ENCODE measurements at places on chromosomes 12 and 14. TPM values are rescaled to one million over a fixed set of nuclear protein-coding genes. Genes with fewer than 3 reads are reported as not detected.

Gene TAS2R19
- 3.2 TPM for total RNA-seq

GRCh38 chr14:68525516-68525915, 267.4 kb downstream of the ZFP36L1 start:
- no peak overlapping the region for H3K27ac ChIP-seq
- no peaks in the 10 kb centered on the region for H3K27me3 ChIP-seq
- no peaks in the 10 kb centered on the region for H3K4me1 ChIP-seq
- H3K4me3 ChIP-seq: no peak overlapping the region
- no peak for DNase-seq

- H3K27me3 ChIP-seq: no peaks in the 10 kb centered on the region
- no peak for DNase-seq
- H3K4me3 ChIP-seq: no peak overlapping the region
- no peaks in the 10 kb centered on the region for H3K36me3 ChIP-seq
- H3K4me1 ChIP-seq: no peaks in the 10 kb centered on the region
- H3K27ac ChIP-seq: no peak overlapping the region
These were observed 683.4 kb downstream of the SLC16A7 start for GRCh38 chr12:60279221-60279620.

- DNase-seq: no peak
- H3K27ac ChIP-seq: no peak overlapping the region
- no peaks in the 10 kb centered on the region for H3K36me3 ChIP-seq
- no peaks in the 10 kb centered on the region for H3K27me3 ChIP-seq
- H3K4me1 ChIP-seq: no peaks in the 10 kb centered on the region
These were observed 145.9 kb upstream of the SLCO1C1 start for GRCh38 chr12:20549108-20549719.

DNA sequence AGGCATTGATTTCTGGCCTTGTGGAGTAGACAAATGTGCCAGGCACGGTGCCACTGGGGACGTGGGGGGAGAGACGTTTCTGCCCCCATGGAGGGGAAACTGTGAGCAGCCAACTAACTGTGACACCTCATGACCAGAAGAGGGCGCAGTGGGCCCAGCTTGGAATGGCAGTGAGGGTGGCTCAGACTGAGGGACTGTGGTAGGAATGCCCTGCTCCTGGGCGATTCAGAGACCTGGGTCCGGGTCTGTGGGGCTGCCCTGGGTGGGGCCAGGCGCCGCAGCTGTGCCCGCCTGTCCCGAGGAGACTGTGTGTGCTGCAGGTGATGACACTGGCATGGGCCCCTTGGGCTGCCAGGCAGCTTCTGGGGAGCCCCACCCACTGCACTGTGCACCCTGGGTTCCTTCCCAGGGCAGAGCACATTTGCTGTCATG, 60.6 kb downstream of the SLC25A47 start:
- H3K4me1 ChIP-seq: peaks cover 24% of the 10 kb centered on the region
- no peaks in the 10 kb centered on the region for H3K27me3 ChIP-seq
- H3K27ac ChIP-seq: no peak overlapping the region
- peaks cover 4% of the 10 kb centered on the region for H3K36me3 ChIP-seq
- peak; percentile 85 for DNase-seq

GRCh38 chr12:111312708-111313107, 56.2 kb downstream of the PHETA1 start:
- no peaks in the 10 kb centered on the region for H3K4me1 ChIP-seq
- no peak for DNase-seq
- H3K4me3 ChIP-seq: no peak overlapping the region
- H3K27me3 ChIP-seq: no peaks in the 10 kb centered on the region
- no peak overlapping the region for H3K27ac ChIP-seq

- no peaks in the 10 kb centered on the region for H3K27me3 ChIP-seq
- DNase-seq: peak; percentile 33
- no peaks in the 10 kb centered on the region for H3K4me1 ChIP-seq
- no peak overlapping the region for H3K4me3 ChIP-seq
- no peak overlapping the region for H3K27ac ChIP-seq
- H3K36me3 ChIP-seq: no peaks in the 10 kb centered on the region
These were observed 14.7 kb downstream of the ISCA2 start for GRCh38 chr14:74508292-74508731.

GRCh38 chr12:86601550-86602308, 345.5 kb upstream of the MGAT4C start:
- H3K36me3 ChIP-seq: no peaks in the 10 kb centered on the region
- no peaks in the 10 kb centered on the region for H3K27me3 ChIP-seq
- no peak for DNase-seq
- H3K4me3 ChIP-seq: no peak overlapping the region
- no peak overlapping the region for H3K27ac ChIP-seq

DNA sequence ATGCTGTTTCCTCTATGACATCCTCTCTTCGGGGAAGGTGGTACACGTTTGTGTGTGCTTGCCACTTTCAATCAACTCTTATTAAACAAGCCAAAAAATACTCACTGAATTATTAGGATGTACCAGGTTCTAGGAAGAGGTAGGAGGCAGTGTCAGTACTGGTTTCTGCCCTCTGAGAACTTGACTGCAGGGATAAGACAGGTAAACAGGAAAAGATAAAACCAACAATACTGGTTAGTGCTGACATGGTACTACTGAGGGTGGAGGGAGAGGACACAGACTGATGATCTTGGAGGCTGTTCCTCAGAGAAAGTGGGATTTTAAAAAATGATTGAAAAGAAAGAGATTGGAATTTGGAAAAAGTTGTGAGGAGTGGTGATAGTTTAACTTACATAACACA, 295.2 kb upstream of the PWP1 start:
- no peaks in the 10 kb centered on the region for H3K36me3 ChIP-seq
- no peak overlapping the region for H3K4me3 ChIP-seq
- H3K27me3 ChIP-seq: no peaks in the 10 kb centered on the region
- H3K4me1 ChIP-seq: no peaks in the 10 kb centered on the region
- no peak for DNase-seq

DNA sequence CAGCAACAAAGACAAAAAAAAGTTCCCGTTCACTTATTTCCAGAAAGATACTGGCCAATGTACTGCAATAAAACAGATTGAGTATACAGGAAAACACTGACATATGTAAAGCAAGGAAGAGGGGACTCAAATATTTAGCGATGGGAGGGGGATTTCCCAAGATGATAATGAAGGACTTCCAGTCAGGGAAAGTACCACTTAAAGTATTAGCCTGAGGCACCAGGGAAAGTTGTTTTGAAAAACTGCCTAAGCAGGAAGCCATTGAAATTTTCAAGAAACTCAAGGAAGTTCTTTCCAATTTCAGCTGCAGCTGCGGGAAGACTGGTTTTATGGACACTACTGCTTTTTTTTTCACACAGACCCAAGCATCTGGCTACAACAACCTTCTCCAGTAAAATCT, 1007.4 kb upstream of the NOVA1 start:
- no peak overlapping the region for H3K27ac ChIP-seq
- DNase-seq: no peak
- H3K27me3 ChIP-seq: no peaks in the 10 kb centered on the region

GRCh38 chr14:49989966-49990365, 97.1 kb downstream of the ARF6 start:
- no peak overlapping the region for H3K4me3 ChIP-seq
- no peak for DNase-seq
- no peaks in the 10 kb centered on the region for H3K27me3 ChIP-seq
- peaks cover 4% of the 10 kb centered on the region for H3K4me1 ChIP-seq

GRCh38 chr12:1529862-1530591, 64.4 kb downstream of the FBXL14 start:
- DNase-seq: no peak
- H3K27ac ChIP-seq: no peak overlapping the region
- H3K36me3 ChIP-seq: no peaks in the 10 kb centered on the region
- no peaks in the 10 kb centered on the region for H3K4me1 ChIP-seq
- H3K4me3 ChIP-seq: peak overlapping the region; percentile 63
- no peaks in the 10 kb centered on the region for H3K27me3 ChIP-seq

Gene SIX6
- not detected for total RNA-seq

GRCh38 chr12:52628841-52629240, 10.5 kb upstream of the KRT73 start:
- H3K27me3 ChIP-seq: no peaks in the 10 kb centered on the region
- no peak overlapping the region for H3K27ac ChIP-seq
- DNase-seq: no peak
- no peaks in the 10 kb centered on the region for H3K36me3 ChIP-seq

- peaks cover 7% of the 10 kb centered on the region for H3K4me1 ChIP-seq
- H3K27me3 ChIP-seq: no peaks in the 10 kb centered on the region
- peak overlapping the region; percentile 39 for H3K27ac ChIP-seq
- H3K4me3 ChIP-seq: no peak overlapping the region
These were observed 12.3 kb upstream of the LBHD2 start for GRCh38 chr14:103071544-103072251.

DNA sequence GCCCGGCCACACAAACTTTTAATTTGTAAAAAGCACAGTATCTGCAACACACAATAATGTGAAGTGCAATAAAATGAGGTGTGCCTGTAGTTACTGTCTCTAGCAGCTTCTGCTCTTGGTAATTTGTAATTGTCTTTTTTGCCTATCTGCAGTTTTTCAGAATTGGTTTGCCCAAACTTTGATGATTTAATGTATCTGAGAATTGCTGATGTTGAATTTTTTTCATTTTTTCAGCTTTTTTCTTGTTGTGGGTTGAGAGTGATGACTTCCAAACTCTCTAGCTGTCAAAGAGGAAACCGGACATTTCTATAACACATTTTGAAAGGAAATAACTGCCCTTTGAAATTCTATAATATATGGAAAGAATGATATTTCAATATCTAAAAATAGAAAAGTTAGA, 236.9 kb downstream of the RERGL start:
- H3K4me1 ChIP-seq: no peaks in the 10 kb centered on the region
- no peaks in the 10 kb centered on the region for H3K36me3 ChIP-seq
- DNase-seq: no peak

Gene CCDC197
- not detected for total RNA-seq

- no peak for DNase-seq
- H3K4me1 ChIP-seq: peaks cover 24% of the 10 kb centered on the region
- no peaks in the 10 kb centered on the region for H3K27me3 ChIP-seq
- H3K4me3 ChIP-seq: no peak overlapping the region
- no peak overlapping the region for H3K27ac ChIP-seq
These were observed 41.5 kb downstream of the ANO6 start for GRCh38 chr12:45257185-45257930.

Gene BDKRB1
- 3.4 TPM for total RNA-seq

DNA sequence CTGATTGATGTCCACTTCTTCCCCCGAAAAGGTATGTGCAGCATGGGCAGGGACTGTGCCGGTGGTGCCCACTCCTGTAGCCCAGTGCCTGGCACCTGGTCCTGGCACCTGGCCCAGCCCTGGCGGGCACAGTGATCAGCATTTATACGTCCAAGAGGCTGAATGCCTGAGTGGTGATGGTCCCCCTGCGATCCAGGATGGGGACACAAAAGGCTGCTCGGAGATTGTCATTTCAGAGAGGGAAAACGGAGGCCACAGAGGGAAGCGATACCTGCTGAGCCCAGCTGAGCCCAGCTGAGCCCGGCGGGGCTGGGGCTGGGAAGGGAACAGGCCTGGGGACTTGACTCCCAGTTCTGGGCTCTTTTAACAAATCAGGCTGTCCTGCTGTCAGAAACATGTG, 55.8 kb downstream of the PRIMA1 start:
- no peak overlapping the region for H3K4me3 ChIP-seq
- no peaks in the 10 kb centered on the region for H3K4me1 ChIP-seq
- no peaks in the 10 kb centered on the region for H3K36me3 ChIP-seq
- no peak for DNase-seq
- H3K27ac ChIP-seq: no peak overlapping the region

Data from Peyer's patch (tissue), 4 donors.